Body of pancreas (tissue), 4 donors: ENCODE measurements at places on chromosomes 4 and X. TPM values are rescaled to one million over a fixed set of nuclear protein-coding genes. Genes with fewer than 3 reads are reported as not detected.
A peak's percentile ranks its signal among the peaks of the same experiment; 100 is the strongest.

- H3K27ac ChIP-seq, result no peak overlapping the region
- peaks cover 3% of the 10 kb centered on the region for H3K4me1 ChIP-seq
- H3K4me3 ChIP-seq, result no peak overlapping the region
Observed at GRCh38 chr4:177480795-177481194, 38.6 kb upstream of the AGA start.

- H3K36me3 ChIP-seq, result no peaks in the 10 kb centered on the region
- no peak overlapping the region for H3K27ac ChIP-seq
- DNase-seq, result no peak
- H3K4me3 ChIP-seq, result no peak overlapping the region
Observed at GRCh38 chr4:24260923-24261564, 323.3 kb downstream of the DHX15 start.

DNA sequence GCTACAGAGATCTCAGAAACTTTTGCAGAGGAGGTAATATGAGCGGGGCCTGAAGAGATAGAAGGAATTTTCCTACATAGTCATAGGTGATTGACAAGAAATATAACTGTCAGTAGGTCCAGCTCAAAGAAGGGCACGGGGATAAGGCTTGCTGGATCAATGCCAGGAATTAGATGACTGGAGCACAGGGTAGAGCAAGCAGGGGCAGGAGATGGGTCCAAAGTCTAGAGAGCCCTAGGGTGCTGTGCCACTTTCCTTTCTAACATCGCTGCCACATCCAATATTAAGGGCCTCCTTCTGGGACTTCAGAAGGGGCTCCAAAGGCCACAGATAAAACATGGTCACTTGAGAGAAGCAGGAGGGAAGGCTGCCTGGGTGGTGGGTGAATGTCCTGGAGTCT lies 402.2 kb downstream of the MID1IP1 start:
- no peak overlapping the region for H3K4me3 ChIP-seq
- no peaks in the 10 kb centered on the region for H3K4me1 ChIP-seq
- no peaks in the 10 kb centered on the region for H3K36me3 ChIP-seq
- H3K27me3 ChIP-seq, result no peaks in the 10 kb centered on the region

DNA sequence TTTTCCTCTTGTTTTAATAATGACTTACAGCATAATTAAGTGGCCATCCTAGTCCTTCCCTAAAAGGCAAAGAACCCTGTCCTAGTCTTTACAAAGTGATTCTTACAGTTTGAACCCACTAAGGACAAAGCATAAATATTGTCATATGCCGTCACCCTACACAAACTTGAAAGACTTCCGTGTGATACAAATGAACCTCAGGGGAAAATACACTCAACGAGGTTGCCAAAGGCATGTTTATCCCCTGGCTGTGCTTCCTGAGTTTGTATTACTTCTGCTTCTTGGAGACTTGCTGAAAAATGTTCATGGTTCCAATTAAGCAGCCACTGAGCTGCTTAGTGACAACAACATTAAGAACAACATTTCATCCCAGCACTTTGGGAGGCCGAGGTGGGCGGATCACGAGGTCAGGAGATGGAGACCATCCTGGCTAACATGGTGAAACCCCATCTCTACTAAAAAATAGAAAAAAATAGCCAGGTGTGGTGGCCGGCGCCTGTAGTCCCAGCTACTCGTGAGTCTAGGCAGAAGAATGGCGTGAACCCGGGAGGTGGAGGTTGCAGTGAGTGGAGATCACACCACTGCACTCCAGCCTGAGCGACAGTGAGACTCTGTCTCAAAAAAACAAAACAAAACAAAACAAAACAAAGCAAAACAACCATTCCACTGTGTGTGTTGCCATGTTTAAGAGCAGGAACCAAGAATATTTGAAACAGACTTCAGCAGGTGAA lies 16.2 kb downstream of the RASSF6 start:
- H3K36me3 ChIP-seq, result no peaks in the 10 kb centered on the region
- peaks cover 86% of the 10 kb centered on the region for H3K4me1 ChIP-seq
- H3K4me3 ChIP-seq, result no peak overlapping the region
- H3K27ac ChIP-seq, result peak overlapping the region; percentile 86
- no peaks in the 10 kb centered on the region for H3K27me3 ChIP-seq
- DNase-seq, result no peak

MAGEC2 gene
- not detected for total RNA-seq

GRCh38 chr4:150826306-150826705 lies 188.8 kb downstream of the LRBA start:
- H3K36me3 ChIP-seq, result peaks cover 2% of the 10 kb centered on the region
- peaks cover 4% of the 10 kb centered on the region for H3K4me1 ChIP-seq
- DNase-seq, result no peak
- no peak overlapping the region for H3K27ac ChIP-seq
- H3K27me3 ChIP-seq, result no peaks in the 10 kb centered on the region
- no peak overlapping the region for H3K4me3 ChIP-seq

- peak overlapping the region; percentile 32 for H3K27ac ChIP-seq
- peaks cover 23% of the 10 kb centered on the region for H3K4me1 ChIP-seq
- DNase-seq, result no peak
- H3K4me3 ChIP-seq, result no peak overlapping the region
- H3K36me3 ChIP-seq, result no peaks in the 10 kb centered on the region
Observed at GRCh38 chrX:77937291-77937690, 26.8 kb downstream of the ATP7A start.

GAK gene
- 127 TPM for total RNA-seq

DNA sequence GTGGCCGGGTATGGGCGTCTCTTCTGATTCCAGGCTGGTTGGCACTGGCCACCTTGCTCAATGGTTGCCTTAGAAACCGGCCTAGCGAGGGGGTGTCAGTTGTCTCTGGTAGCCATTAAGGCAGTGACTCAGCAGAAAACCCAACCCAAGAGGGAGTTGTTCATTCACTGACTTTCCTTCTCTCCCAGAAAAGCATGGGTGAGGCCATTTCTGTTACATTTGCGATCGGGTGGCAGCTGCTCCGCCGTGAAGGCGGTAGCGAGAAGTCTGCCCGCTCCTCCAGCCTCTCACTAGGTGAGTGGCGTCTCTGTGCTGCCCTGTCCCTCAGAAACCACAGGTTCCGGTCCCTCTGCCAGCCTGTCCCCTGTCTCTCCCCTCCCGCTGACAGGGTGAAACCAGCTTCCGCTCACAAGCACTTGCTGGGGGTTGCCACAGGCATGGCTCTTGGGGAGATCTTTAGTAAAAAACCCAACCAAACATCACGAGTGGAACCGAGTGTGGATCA lies 17.4 kb downstream of the IRAK1 start:
- DNase-seq, result no peak
- H3K27me3 ChIP-seq, result no peaks in the 10 kb centered on the region
- peaks cover 3% of the 10 kb centered on the region for H3K4me1 ChIP-seq
- no peaks in the 10 kb centered on the region for H3K36me3 ChIP-seq

GRCh38 chr4:186258216-186258811 lies 7.7 kb upstream of the F11 start:
- no peak overlapping the region for H3K27ac ChIP-seq
- no peak overlapping the region for H3K4me3 ChIP-seq
- DNase-seq, result no peak
- H3K36me3 ChIP-seq, result no peaks in the 10 kb centered on the region
- no peaks in the 10 kb centered on the region for H3K27me3 ChIP-seq

YIPF7 gene
- not detected for total RNA-seq

GAGE1 gene
- total RNA-seq, result not detected

GRCh38 chrX:51694254-51694653 lies 11.6 kb upstream of the CENPVL2 start:
- no peak overlapping the region for H3K27ac ChIP-seq
- no peak for DNase-seq
- H3K4me3 ChIP-seq, result no peak overlapping the region
- no peaks in the 10 kb centered on the region for H3K27me3 ChIP-seq
- H3K4me1 ChIP-seq, result no peaks in the 10 kb centered on the region

DNA sequence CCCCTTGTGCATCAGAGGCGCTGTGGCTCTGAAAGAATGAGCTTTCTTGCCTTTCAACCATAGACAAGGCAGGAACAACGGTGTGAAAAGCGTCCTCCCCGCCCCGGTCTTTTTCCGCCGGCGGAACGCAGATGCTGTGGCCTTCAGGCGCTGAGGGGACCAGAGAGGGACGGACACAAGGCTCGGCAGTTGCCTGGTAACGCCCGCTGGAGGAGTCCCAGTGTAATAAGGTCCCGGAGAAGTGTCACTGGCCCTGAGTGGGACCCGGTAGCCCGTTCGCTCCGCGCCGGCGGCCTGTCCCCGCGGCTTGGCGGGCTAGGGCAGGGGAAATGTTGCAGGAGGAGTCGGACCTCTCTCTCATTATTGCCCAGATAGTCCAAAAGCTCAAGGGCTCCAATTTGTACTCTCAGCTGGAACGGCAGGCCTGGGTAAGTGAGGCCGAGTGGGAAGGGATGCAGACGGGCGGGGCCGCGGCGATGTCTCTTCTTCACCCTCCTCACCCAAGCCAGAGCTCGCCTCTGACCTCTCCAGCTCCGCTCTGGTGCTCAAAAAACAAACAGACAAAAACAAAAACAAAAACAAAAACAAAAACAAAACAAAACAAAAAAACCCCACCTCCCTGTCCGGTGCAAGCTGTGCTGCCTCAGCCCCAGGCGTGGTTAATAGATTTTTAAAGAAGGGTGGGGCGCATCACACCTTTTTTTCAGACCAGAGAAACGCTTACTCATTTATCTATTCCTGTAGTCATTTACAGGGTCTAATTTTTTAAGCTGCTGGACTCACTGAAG lies at the start of gene TBC1D19:
TBC1D19 (plus strand) TSS at position 220 of the 788 bp plus-strand sequence; CDS start at position 330, 110 bp downstream.
- H3K27me3 ChIP-seq, result no peaks in the 10 kb centered on the region
- H3K4me3 ChIP-seq, result peak within 1 kb of the TSS; percentile 66
- H3K27ac ChIP-seq, result peak within 1 kb of the TSS; percentile 77
- no peaks in the 10 kb centered on the region for H3K36me3 ChIP-seq

DNA sequence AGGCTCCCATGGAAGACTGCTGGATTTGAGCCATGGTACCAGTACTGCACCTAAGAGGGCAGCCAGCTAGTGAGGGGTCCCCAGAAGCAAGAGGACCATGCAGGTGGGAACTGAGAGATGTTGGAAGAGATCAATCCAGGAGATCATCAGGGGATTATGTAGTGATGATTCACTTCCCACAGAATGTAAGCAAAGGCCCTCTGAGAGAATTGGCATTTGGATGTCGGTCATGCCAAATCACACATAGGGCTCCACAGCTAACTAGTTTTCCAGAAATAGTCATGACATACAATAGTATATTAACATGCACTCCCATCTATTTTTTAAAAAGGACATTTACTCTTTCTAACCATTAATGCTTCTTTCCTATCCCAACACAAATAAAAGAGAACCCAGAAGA lies 112.5 kb downstream of the RASGEF1B start:
- H3K4me3 ChIP-seq, result no peak overlapping the region
- H3K27me3 ChIP-seq, result no peaks in the 10 kb centered on the region
- H3K4me1 ChIP-seq, result peaks cover 4% of the 10 kb centered on the region

DNA sequence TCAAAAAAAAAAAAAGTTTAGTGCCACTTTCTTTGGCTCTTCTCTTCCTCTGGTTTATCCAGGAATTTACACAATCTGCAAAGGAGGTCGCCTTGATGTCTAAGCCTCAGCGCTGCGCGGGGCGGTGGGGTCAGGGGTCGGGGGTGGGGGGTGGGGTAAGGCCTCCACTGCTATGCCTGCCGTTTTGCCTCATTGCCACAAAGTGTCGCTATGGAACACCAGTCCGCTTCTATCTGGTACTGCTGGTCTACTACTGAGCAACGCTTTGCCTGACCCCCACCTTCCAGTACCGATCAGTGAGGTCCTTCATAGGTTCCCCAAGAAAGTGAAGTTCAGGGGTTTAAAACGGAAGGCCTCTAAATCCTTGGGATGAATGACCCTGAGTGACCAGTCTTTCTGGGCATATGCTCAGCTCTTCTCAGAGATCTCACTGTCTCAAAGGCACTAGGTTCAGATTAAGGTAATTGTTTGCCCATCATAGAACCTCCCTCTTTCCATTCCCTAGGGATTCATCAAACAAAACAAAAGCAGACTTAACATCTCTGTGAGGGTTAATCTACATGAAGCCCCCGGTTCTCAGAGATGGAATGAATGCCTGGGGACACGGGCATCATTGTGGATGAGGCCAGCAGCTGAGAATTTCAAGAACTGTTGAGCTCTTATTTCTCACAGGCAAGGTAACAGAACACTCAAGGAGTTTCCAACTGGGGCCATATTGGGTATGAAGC lies 16.9 kb upstream of the TSR2 start:
- H3K4me3 ChIP-seq, result no peak overlapping the region
- H3K4me1 ChIP-seq, result peaks cover 14% of the 10 kb centered on the region

GRCh38 chr4:155597933-155598451 lies 68.7 kb upstream of the GUCY1A1 start:
- no peaks in the 10 kb centered on the region for H3K27me3 ChIP-seq
- H3K27ac ChIP-seq, result no peak overlapping the region
- no peaks in the 10 kb centered on the region for H3K4me1 ChIP-seq
- DNase-seq, result no peak

DNA sequence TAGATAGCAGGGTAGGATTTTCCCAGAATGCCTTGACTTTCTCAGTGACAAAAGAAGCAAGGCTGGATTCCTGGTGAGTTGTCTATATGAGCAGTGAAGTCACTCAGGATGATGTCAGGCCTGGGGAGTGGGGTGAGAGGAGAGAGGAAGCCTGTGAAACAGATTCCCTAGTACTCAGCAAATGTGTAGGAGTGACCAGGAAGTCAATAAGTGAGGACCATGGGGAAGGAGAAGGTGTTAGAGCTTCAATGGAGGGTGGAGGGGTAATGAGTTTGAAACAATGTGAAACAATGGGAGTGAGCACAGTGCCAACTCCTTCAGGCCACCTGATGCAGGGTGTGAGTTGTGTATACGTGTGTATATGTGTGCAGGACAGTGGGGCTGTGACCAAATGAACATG lies 2.4 kb upstream of the SLC9A6 start:
- no peak overlapping the region for H3K27ac ChIP-seq
- peaks cover 7% of the 10 kb centered on the region for H3K4me1 ChIP-seq
- H3K36me3 ChIP-seq, result no peaks in the 10 kb centered on the region
- DNase-seq, result no peak
- H3K4me3 ChIP-seq, result no peak overlapping the region

DNA sequence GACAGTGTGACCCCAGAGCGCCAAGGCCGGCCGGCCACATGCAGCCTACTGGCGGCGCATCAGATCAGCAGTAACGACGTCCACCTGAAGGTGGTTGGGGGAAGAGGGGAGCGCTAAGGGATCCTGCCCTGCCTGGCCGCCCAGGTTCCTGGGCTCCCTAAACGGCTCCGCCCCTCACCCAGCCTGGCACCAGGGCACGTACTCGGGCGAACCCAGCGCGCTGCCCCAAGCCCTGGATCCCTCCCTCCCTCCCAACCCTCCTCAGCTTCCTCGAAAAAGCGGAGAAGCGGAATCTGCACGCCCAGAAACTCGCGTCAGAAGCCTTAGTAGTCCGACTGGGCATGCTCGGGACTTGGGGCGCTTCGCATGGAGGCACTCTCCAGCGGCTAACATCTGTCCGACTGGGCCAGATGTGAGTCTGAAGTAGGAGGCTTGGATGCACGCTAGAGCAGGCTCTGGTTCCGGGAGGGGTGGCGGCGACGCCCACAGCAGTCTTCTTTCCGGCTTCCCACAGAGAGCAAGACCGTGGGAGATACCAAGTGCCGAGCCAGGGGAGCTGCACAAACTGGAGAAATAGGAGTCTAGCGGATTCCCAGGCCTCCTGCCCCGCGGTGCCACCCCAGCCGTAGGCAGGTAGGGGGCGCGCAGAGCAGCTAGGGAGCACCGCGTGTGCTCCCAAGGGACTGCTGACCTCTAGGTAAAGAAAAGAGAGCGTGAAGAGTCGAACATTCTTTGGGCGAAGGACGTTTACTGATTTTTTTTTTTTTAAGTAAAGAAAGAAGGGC lies 114.3 kb upstream of the TEX13C start:
- no peaks in the 10 kb centered on the region for H3K27me3 ChIP-seq
- H3K27ac ChIP-seq, result no peak overlapping the region
- peaks cover 4% of the 10 kb centered on the region for H3K4me1 ChIP-seq
- H3K36me3 ChIP-seq, result no peaks in the 10 kb centered on the region

- no peak overlapping the region for H3K4me3 ChIP-seq
- no peaks in the 10 kb centered on the region for H3K36me3 ChIP-seq
- H3K27me3 ChIP-seq, result no peaks in the 10 kb centered on the region
- H3K4me1 ChIP-seq, result no peaks in the 10 kb centered on the region
- no peak overlapping the region for H3K27ac ChIP-seq
Observed at GRCh38 chrX:10001496-10001895, 34.3 kb downstream of the CLDN34 start.

MAGEA2 gene
- total RNA-seq, result not detected

MAOB gene
- total RNA-seq, result 22.4 TPM

ANKRD50 gene
- 6.7 TPM for total RNA-seq

PLXNB3 gene
- total RNA-seq, result 4.2 TPM
